Coronary artery (tissue), 2 donors: ENCODE measurements at places on chromosomes 2 and 18.

DNA sequence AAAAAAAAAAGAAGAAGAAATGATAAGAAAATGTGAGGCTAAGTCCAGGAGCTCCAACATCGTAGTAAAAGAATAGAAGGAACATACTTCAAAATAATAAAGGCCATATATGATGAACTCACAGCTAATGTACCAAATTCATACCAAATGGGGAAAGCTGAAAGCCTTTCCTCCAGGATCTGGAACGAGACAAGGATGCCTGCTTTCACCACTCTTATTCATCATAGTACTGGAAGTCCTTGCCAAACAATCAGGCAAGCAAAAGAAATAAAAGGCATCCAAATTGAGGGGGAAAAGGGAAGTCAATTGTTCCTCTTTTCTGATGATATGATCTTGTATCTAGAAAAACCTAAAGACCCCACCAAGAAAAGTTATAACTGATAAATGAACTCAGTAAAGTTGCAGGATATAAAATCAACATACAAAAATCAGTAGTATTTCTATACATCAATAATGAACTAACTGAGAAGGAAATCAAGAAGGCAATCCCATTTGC, 170.6 kb downstream of the METTL4 start:
- DNase-seq = no peak

DNA sequence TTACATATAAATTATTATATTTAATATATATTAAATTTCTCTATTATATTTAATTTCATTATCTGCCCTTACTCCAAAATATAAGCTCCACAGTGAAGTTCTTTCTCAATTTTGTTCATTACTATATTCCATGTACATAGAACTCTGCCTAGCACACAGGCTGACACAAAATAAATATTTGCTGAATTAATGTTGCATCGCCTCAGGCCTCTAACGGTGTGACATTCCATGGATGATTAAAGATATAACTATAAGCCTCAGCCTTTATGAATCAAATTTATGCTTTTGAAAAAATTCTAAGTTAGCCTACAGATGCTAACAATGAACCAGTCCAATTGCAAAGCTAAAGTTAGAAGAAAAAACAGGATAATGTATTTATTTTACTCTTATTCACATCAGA, 1337.2 kb upstream of the NRXN1 start:
- no peak for DNase-seq

DNA sequence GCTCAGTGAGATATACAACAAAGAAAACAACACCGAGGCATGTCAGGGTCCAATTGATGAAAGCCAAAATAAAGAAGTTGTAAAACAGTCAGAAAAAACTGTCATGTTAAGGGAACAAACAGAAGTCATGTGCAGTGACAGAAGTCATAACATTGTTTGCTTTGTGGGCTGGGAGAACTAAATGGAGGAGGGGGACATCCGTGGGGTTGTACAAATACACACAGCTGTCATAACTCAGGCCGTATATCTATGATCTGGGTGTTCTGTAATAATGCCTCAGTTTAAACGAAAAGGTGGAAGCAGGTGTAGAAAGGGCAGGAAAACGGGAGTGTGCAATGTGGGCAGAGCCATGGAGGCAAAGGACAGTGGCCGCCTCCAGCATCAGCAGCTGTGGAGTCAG, 27.3 kb downstream of the TIMM21 start:
- DNase-seq = no peak

DNA sequence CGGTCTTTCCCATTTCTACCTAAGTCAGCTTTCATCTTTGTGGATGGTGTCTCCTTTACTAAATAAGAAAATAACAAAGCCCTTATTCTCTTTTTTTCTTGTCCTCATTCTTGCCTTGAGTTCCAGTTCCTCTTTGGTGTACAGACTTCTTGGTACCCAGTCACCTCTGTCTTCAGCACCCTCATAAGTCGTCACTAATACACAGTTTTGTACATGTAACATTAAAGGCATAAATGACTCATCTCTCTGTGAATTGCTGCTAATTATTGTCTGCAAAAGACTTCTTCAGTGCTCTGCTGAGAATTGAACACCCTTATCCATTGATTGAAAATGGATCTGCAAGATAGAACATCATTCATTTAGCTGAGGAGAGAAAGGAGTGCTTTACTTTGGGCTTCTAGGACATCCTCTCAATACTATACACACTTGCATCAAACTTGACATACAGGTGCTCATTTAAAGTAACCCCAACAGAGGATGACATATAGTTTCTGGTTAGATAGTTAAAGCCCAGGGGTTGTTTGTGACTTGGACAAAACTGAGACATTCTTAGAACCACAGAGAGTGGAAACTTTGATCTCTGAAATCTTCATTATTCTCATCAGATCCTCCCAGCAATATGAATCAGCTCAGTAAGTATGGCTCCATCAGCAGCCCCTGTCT, 97.0 kb downstream of the XRCC5 start:
- no peak for DNase-seq

GRCh38 chr2:26400723-26401122, 997 bp upstream of the DRC1 start:
- no peak for DNase-seq

DNA sequence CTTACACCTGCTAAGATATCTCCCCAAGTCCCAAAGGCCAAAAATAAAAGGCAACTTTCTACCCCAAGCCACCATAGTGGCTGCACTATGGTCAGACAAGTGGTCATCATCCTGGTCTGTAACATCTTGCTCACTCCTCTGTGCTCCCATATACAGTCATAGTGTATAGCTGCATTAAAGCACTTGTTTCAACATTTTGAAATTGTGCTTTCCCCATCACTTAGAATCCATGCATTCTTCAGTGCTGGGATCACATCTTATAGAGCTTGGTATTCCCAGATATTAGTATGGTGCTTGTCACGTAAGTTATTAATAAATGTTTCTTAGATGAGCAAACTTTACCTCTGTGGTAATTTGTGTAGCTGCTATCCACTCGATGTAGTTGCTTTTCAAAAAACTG, 40.4 kb upstream of the CDC42EP3 start:
- DNase-seq = no peak

GRCh38 chr2:53727921-53728320, 39.7 kb upstream of the CHAC2 start:
- no peak for DNase-seq

GRCh38 chr2:237628247-237629187, 1.1 kb downstream of the LRRFIP1 start:
- DNase-seq = no peak
